T-helper 1 cell treated with Interleukin-12 subunit alpha and Interleukin-12 subunit beta and Interleukin-4 antibody, amounts not matched to agents 30 ng/mL and 1 ng/mL, for 36 hours (primary cell): ENCODE measurements at places on chromosomes 2 and 18. TPM values are rescaled to one million over a fixed set of nuclear protein-coding genes. Genes with fewer than 3 reads are reported as not detected.

The NFATC1 gene
- total RNA-seq: 38.2 and 40.2 TPM in 2 replicates

The FOXD4L1 gene
- 0.10 and 0.24 TPM in 2 replicates for total RNA-seq

The ANKRD29 gene
- total RNA-seq: 0.20 TPM in 1 of 2 replicates, not detected in the other

The HOXD8 gene
- total RNA-seq: not detected in 2 replicates

The CKAP2L gene
- total RNA-seq: 33.2 and 38.4 TPM in 2 replicates
